ENCODE measurements at places on chromosomes 16 and 17.

- no peak for DNase-seq
Measured at GRCh38 chr17:67503184-67503583, 126.1 kb downstream of the PITPNC1 start.

- no peak for DNase-seq
Measured at GRCh38 chr17:42613699-42614295, 4.3 kb downstream of the TUBG1 start.

- DNase-seq: no peak
Measured at GRCh38 chr16:89966756-89967155, 18.2 kb downstream of the DEF8 start.

- no peak for DNase-seq
Measured at GRCh38 chr17:38476549-38476948, 48.3 kb downstream of the ARHGAP23 start.

DNA sequence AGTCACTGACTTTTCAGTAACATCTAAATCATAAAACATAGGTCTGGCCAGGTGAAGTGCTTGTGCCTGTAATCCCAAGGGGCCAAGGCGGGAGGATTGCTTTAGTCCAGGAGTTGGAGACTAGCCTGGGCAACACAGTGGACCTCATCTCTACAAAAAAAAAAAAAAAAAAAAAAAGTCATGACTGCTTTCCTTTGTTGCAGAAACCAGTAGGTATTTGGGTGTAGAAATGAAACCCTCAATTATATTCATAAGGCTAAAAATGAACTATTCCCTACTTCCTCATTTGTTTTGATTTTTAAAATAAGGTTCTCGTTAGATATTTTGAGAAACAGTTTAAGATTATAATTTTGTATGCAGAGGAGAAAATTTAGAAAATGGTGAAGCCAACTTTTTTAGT, 26.0 kb downstream of the PITPNC1 start:
- DNase-seq: no peak

- no peak for DNase-seq
Measured at GRCh38 chr17:51135956-51136355, 15.3 kb upstream of the SPAG9 start.

- no peak for DNase-seq
Measured at GRCh38 chr16:53787423-53787822, 83.5 kb downstream of the FTO start.

DNA sequence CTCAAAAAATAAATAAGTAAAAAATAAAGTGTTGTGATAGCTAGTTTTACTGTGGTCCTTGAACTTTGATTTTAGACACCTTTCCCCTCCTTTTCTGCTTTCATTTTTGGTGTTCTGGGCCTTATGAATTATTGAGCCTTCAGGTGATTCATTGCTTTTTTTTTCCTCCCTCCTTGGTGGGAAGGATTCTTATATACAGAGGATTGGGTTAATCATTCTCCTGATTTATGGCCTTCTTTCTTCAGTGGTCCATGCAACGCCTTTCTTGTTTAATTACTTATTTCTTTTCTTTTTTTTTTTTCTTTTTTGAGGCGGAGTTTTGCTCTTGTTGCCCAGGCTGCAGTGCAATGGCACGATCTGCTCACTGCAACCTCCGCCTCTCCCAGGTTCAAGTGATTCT, 8.0 kb upstream of the MYL4 start:
- no peak for DNase-seq

- no peak for DNase-seq
Measured at GRCh38 chr16:27526180-27526579, 23.5 kb downstream of the GTF3C1 start.

GRCh38 chr17:66492561-66493005, 190.2 kb downstream of the PRKCA start:
- no peak for DNase-seq

Data from islet precursor cell (in vitro differentiated cells).